ENCODE measurements at places on chromosomes 5 and 9.

- DNase-seq = no peak
These were observed 1.9 kb upstream of the ERBIN start for GRCh38 chr5:65924366-65925043.

- no peak for DNase-seq
These were observed 11.6 kb downstream of the NSA2 start for GRCh38 chr5:74778609-74779008.

DNA sequence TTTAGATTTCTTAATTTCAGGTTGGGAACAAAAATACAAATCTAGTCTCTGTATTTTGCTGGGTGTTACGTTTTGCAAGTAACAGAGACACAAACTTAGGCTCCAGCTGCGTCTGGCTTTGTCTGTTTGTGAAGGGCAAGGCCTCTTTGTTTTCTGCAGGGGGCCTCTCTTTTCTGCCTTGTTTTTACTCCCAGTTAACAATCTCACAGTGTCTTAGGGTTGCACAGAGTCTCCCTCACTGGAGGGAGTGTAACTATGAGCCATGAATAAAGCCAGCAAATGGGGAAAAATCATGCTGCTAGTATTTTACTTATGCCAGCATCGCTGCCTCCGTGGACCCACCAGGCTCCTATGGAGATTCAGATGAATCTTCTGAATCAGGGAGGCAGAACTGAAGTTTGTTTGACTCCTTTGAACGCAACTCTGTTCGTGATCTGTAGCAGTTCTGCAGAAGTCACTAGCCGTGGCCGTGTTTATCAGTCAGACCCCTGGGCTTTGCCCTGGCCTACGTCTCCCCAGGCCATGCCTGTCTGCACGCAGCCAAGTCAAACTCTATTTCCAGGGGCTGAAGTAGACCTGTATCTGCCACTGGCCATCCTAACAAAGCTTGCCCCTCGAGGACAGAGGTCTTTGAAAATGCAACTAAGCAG is 77.2 kb downstream of the ATP10B start:
- no peak for DNase-seq

- no peak for DNase-seq
These were observed 401.9 kb upstream of the GRIA1 start for GRCh38 chr5:153088538-153088937.

DNA sequence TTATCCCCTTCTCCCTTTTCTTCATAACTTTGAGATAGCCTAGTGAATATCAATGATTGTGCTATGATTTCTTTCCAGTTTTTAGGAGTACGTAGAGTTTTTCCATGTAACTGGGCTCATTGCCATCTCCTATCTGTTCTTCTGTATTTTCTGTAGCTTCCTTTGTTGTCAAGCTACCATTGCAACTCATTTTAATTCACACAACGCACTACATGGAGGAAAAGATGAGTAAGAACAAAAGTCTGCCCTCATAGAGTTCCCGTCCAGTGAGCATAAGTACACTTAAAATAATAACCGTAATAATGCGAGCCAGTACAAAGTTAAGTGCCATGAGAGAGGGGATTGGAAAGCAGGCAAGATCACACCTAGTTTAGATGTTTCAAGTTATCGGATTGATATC is 177.7 kb downstream of the PAM start:
- no peak for DNase-seq
